ENCODE measurements at places on chromosomes 11 and 22.

DNA sequence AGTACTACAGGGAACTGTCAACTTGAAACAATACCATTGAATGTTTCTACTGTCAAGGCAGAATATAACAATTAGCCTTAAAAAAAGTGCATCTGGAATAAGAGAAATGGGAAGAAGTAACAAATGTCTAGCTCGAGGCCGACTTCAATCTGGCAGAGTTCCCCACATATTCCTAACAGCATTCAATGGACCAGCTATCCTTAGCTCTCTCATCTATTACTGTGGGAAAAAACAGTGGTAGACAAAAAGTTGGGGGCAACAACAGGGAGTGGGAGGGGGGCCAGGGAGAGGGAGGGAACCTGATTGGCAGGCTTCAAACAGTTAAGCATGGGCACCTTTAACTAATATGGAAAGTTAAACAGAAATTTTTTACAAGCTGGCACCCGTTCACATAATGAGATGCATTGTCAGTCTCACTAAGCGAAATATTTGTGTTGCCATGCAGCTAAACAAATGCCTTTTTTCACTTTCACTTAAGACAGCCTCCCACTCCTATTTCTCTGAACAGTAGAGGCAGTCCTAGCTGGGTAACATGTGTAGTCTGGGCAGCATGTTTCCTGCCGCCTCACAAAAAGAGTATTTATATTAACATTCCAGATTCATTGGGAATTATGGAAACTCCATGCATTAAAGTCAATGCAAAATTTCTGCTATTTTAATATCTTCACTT, 62.2 kb upstream of the SOX6 start:
- DNase-seq: no peak

DNA sequence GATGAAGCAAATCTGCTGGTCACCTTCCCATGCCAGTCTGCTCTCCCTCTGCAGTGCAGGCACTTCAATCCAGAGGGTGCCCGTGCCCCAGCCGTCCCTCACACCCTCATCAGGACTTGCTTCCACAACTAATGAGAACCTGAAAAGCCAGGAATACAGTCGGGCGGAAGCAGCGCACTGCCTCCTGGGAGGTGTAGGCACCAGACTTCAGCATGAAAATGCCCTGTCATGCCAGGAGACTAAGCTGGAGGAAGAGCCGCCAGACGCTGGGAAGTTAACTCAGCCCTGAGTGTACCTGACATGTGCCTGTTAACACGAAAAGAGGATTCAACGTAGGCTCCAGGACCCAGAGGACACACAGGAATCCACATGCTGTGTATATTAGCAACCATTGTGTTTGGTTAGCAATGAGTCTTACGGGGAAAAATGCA, 40.1 kb upstream of the FLI1 start:
- DNase-seq: no peak

- no peak for DNase-seq
Observed at GRCh38 chr11:92396133-92396532, 171.5 kb downstream of the FAT3 start.

- no peak for DNase-seq
Observed at GRCh38 chr11:116829525-116830183, at the start of gene APOC3. Gene APOC3 (plus strand): TSS chr11:116829907. CDS start chr11:116830583, 676 bp downstream.

DNA sequence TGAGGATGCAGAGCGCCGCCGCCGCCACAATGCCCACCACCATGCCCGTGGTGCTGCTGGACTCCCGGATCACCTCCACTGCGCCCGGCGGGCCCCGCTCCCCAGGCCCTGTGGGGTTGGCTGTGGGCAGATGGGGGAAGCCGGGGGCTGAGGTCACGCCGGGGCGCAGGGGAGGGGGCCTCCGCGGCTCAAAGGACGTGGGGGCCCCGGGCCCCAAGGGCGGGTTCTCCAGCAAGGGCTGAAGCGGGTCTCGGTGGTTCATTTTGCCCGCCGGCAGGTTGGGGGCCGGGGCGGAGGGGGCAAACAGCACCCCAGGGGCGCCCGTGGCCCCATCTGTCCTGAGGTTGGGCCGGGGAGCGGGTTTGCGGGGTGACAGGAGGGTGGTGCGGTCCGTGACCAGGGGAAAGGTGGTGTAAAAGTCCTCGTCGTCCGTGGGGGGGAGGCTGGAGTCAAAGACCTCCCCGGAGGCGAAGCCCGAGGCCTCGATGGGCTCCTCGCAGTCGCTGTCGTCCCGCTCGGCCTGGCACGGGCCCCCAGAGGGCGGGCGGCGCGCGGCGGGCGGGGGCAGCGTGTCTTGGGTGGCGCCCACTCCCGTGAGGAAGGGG, 16.5 kb downstream of the SLC22A12 start:
- DNase-seq: no peak

DNA sequence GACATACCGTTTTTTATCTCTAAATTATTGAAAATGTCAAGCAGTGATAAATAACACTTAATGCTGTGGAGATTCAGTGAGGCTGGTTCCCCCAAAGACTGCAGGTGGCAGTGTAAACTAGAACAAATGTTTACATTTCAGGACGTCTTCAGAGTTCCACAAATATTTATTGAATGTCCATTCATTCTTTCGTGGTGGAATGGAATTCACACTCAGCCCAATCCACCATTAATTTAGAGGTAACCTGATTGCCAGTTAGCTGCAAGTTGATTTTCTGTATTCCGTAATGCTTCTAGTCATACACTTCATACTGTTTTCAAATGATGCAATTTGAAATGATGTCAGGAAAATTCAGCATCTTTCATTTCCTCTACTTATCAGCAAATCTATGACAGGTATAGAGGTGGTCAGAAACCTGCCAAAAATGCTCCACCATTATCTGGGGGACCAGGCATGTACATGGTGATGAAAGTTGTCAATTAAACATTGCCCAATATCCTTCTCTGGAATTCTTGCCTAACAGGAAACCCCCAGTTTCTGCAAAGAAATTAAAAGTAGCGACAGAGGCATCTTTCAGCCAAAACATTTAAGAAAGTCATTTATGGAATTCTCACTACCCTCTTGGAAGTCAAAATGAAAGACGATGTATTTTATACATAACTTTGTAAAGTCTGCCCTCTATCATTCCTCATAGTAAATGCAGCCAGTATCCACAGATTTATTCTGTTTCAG, 94.3 kb upstream of the BMAL1 start:
- DNase-seq: no peak

- DNase-seq: no peak
Observed at GRCh38 chr22:36819112-36819511, 2.3 kb upstream of the PVALB start.

- no peak for DNase-seq
Observed at GRCh38 chr11:128775468-128775867, 81.6 kb downstream of the FLI1 start.

DNA sequence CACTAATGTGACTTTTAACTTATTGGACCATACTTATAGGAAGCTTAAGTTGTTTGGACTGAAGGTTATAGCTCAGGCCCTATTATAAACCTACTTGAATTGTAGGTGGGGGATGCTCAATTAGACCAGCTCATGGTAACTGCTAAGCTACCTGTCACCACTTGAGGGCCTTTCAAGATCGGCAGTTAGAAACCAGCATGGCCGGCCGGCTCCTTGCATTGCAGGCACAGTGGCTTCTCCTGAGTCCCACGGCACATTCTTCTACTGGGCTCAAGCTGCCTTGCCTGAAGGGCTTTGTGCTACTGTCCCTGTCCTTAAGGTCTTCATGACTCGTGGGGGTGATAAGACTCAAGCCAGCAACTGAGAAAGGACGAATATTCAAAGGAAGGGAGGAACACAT, 70.8 kb downstream of the TBC1D22A start:
- no peak for DNase-seq

- no peak for DNase-seq
Observed at GRCh38 chr22:29747832-29748231, 19.0 kb downstream of the ZMAT5 start.

GRCh38 chr11:67356864-67357561, 3.7 kb upstream of the POLD4 start:
- DNase-seq: no peak

GRCh38 chr22:19319281-19319680, 27.8 kb upstream of the CLTCL1 start:
- DNase-seq: no peak

DNA sequence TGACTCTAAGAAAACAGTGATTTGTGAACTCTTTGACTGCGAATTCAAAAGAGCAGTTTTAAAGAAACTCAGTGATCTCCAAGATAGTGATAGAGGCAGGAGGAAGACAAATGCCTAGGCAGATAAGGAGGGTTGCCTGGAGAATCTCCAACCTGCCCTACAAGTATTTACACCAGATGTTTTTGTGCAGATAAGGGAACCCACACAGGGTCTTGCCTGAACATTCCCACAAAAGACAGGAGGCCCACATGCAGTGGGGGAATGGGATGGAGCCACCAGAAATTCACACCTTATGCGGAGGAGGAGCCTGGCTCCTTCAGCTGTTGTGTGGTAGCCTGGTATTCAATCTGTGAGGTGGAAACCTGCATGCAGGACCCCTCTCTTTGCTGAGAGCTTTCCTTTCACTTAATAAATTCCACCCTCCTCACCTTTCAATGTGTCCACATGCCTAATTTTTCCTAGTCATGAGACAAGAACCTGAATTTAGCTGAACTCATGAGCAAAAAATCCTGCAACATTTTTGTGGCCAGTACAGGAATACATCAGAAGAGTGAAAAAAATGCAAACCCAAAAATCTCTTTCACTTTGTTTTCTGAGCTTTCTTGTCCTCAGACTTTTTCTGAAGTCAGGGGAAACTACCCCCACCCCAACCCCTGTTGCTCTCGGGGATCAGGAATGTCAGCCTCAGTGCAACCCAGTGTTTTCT, 8.1 kb upstream of the GLYAT start:
- DNase-seq: no peak

- no peak for DNase-seq
Observed at GRCh38 chr11:122625976-122626665, 29.4 kb upstream of the UBASH3B start.

- no peak for DNase-seq
Observed at GRCh38 chr11:126257144-126257543, 11.6 kb downstream of the SRPRA start.

- DNase-seq: no peak
Observed at GRCh38 chr22:27507111-27507611, 294.4 kb downstream of the MN1 start.

- no peak for DNase-seq
Observed at GRCh38 chr11:94417386-94417987, 16.3 kb upstream of the GPR83 start.

GRCh38 chr11:33476945-33477606, 219.9 kb downstream of the HIPK3 start:
- no peak for DNase-seq

- DNase-seq: no peak
Observed at GRCh38 chr11:75244052-75244814, 3.7 kb downstream of the TPBGL start.

- no peak for DNase-seq
Observed at GRCh38 chr11:33158596-33159275, 2.5 kb downstream of the CSTF3 start.

DNA sequence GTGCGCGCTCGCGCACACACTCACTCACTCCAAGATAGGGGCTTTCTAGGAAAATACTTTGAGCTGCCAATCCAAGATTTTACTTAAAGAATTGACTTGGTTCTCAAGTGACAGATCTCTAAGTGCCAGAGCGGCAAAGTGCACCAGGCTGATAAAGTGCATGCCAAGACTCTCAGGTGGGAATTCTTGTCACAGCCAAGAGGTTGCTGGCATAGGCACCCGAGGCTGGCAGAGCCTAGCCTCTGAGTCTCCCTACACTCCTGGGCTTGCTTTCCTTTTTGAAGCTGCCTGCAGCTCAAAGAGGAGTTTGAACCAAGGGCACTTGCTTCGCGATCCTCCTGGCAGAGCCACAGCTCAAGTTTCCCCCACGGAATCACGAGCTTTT, 2.5 kb upstream of the ADM start:
- DNase-seq: no peak

GRCh38 chr11:111935317-111936039, 1.7 kb upstream of the DIXDC1 start:
- DNase-seq: no peak

DNA sequence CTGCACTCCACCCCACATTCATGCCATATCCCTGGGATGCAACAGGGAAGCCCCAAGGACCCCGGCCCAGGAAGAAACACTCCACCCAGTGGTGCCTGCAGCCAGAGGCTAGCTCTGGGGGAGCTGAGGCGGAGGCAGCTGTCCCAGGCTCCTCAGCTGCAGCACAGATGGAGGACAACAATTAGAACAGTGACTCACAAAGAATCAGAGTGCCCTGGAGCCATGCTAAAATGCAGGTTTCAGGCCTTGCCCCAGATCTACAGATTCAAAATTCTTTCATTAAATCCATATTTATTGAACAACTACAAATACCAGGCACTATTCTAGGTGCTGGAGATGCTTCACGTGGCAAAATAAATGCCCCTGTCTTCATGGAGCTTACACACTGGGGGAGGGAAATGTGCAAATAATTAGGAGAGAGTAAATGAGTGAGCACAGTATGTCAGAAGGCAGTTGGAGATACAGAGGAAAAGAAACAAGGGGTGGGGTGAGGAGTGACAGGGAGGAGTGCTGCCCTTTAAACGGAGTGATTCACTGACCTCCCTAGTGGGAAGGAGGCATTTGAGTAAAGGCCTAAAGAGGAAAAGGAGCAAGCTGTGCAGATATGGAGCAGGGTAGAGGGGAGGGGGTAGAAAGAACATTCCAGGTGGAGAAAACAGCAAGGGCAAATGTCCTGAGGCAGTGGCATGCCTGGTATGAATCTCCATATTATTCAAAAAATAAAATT, 73.3 kb upstream of the CSNK2A3 start:
- DNase-seq: no peak

DNA sequence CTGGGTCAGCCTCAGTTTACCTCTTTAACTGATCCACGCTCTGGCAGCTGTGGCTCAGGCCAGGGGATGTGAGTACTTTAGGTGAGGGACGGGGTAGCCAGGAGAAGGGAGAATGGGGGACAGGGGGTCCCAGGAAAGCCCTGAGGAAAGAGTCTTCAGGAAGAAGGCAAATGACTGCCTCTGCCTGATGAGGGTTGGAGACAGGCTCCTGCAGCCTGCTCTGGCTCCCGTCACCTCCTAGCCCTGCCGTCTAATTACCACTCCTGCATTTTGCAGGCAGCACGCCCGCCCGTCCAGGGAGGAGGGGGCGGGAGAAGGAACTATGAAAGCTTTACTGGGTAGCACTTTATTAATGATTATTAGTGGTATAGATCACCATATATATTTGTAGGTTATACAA, 116.6 kb downstream of the CEP164 start:
- DNase-seq: no peak

DNA sequence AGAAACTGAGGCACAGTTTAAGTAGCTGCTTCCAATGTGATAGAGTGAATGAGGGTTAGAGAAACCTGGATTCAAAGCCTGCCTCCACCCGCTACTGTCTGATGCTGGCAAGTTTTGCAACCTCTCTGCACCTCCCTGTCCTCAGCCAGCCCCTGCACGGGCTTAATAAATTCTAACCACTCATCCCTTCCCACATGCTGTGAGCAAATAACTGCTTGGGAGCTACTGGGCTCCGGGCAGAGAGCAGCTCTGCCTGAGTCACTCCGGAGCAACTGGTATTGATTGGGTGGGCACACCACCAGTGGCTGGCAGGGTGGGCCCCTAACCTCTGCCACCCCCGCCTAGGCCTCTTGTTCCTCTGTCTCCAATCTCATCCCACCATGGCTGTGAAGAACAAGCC, 104.3 kb upstream of the SYT13 start:
- DNase-seq: no peak

All from stimulated activated CD8-positive, alpha-beta memory T cell treated with anti-CD3 and anti-CD28 coated beads, Interleukin-15, amount 100 ng/mL, for 4 hours (primary cell).